Upper lobe of right lung (tissue), 1 donor: ENCODE measurements at places on chromosomes 12 and 14. TPM values are rescaled to one million over a fixed set of nuclear protein-coding genes. Genes with fewer than 3 reads are reported as not detected.

Gene PIWIL1
- not detected for total RNA-seq

GRCh38 chr12:38373784-38374183 is 57.2 kb downstream of the ALG10B start:
- DNase-seq: no peak

DNA sequence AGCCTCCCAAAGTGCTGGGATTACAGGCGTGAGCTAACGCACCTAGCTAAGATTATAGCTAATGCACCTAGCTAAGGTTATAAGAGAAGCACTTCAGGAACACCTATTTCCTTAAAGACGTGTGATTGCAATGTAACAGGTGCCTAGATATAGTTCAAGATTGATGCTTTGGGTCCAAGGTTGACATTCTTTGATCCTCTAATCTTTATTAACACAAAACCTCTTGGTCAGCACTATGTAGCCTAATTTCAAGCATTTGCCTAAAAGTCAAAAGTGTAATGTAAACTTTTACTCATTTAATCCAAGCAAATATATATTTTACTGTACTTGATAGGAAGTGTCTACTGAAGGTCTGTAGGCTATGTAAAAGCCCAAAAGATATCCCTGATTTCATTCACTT is 36.5 kb downstream of the SCFD1 start:
- no peak for DNase-seq

- DNase-seq: peak; percentile 89
Observed at GRCh38 chr12:121499929-121500793, 80.7 kb downstream of the KDM2B start.

DNA sequence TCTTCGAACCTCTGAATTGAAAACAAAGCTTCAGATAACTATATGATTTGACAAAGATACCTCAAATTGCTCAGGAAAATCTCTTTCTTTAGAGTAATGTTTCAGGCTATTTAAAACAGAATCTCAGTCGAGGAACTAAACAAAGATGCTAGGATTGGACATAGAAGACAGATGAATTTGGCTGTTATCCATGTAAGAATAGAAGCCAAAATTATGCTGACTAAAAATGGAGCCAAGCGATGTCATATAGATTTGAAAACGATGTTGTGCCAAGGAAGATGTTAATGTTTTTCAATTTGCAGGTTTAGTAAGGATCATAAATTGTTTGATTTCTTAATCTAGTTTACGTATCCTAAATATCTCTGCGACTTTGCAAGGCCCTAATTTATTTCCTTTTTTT is 295.9 kb downstream of the FOXG1 start:
- DNase-seq: no peak
